ENCODE measurements at places on chromosomes 5 and 9.

DNA sequence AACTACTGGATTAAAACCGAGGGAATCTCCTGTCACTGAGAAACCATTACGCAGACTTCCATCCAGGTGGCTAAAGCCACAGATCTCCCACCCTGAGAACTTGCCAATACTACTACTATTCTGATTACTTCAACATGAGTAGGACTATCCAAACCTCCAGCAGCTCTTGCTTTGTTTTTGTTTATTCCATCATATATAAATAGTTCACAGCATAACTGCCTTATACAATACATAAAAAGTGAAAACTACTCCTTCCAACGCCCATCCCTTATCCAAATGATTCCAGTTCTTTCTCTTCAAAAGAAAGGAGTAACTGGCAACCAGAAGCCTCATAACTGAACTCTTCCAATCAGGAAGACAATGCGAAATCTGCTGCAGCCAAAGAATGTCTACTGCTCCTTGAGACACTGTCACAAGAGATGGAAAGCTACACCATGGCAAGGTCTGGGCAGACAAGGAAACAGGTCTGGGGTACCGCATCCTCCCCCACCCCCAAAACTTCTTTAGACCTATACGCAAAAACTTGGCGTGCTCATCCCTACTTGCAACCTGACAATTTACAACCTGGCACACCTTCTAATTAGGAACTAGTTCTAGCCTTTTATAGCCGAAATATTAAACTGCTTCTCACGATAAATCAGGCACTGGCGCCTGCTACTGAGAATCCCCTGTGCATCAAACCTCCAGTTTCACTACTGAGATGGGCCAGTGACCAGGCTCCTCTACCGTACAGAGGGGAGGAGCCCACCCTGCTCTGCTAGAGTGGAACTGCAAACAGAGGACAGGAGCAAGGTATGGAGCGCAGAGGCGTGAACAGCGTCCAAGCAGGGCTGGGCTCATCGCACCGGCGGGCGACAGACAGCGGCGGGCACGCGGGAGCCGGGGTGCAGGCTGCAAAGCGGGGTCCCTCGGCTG is 986 bp downstream of the PLPP1 start:
- peak; percentile 59 for DNase-seq

DNA sequence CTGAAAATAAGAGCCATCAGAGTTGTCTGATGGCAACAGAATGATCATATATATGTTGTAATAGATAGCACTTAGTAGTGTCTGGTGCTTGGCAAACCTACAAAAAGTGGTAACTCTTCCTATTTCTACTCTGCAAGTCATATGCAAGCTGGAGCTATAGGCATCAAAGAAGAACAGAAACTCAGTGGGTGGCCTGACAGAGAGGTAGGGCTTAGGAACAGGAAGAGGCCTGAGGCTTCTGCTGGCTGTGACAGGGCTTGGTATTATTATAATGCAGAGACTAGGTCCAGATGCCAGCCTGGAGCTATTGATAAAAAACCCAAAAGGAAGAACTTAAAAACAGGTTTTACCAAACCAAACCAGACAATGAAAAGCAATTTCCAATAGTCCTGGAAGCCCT is 4.4 kb upstream of the DIAPH1 start:
- no peak for DNase-seq

GRCh38 chr9:87427851-87428506 is 69.7 kb upstream of the DAPK1 start:
- no peak for DNase-seq

GRCh38 chr9:2621722-2622460 is at the start of gene VLDLR:
Gene VLDLR, plus strand, starts transcription at chr9:2621787. Its CDS starts 403 bp downstream, at chr9:2622190.
- DNase-seq: no peak

DNA sequence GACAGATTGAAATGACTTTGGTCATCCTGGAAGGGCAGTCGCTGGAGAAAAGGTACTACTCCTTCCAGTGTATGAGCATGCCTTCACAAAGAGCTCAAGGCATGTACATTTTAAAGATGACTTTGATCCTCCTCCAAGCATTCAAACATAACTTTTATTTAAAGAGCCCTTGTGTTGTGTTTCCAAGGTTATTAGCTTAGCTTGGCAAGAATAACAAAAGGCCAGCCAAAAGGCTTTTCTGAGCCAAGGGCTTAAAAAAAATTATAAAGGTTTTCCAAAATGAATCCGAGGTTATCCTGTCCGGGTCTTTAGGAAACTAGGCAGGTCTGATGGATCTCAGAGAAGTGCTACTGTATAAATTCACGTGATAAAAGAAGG is 71.0 kb upstream of the PLPP6 start:
- no peak for DNase-seq

Measured in T47D (cell line).